LHCN-M2 (cell line): ENCODE measurements at places on chromosomes 16 and 17. TPM values are rescaled to one million over a fixed set of nuclear protein-coding genes. Genes with fewer than 3 reads are reported as not detected.

Gene GNAO1
- under 0.01 TPM in 1 of 2 replicates, not detected in the other for total RNA-seq

Gene FBXO39
- not detected in 2 replicates for total RNA-seq

DNA sequence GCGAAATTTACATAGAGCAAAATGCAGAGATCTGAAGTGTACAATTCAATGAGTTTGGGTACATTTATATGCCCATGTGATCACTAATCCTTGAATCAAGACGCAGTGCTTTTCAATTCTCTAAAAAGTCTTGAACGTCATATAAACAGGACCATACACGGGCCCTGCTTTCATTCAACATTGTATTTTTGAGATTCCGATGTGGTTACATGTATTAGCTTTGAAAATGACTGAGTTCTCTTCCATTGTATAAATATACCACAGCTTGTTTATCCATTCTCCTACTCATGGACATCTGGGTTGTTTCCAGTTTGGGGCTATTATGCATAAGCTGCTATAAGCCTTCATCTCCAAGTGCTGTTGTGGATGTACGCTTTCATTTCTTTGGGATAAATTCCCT, 45.5 kb downstream of the ZCCHC14 start:
- no peak for DNase-seq

- DNase-seq: no peak
Measured at GRCh38 chr16:82027629-82028064, 7.4 kb upstream of the HSD17B2 start.

DNA sequence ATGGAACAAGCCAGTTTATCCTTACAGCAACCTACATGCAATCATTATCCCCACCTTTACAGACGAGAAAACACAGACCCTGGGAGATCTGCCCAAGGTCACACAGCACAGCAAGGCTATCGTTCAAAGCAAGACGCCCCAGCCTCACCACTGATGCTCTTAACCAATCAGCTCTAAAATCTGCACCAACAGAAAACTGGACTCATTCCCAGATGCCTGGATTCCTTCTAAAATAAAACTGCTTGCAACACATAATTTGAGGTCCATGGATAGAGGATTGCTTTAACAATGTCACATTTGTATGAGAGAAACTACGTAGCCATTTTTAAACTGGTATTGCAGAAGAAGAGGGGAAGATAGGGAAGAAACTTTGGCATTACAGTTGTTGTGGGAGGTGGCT, 6.8 kb downstream of the COTL1 start:
- no peak for DNase-seq

DNA sequence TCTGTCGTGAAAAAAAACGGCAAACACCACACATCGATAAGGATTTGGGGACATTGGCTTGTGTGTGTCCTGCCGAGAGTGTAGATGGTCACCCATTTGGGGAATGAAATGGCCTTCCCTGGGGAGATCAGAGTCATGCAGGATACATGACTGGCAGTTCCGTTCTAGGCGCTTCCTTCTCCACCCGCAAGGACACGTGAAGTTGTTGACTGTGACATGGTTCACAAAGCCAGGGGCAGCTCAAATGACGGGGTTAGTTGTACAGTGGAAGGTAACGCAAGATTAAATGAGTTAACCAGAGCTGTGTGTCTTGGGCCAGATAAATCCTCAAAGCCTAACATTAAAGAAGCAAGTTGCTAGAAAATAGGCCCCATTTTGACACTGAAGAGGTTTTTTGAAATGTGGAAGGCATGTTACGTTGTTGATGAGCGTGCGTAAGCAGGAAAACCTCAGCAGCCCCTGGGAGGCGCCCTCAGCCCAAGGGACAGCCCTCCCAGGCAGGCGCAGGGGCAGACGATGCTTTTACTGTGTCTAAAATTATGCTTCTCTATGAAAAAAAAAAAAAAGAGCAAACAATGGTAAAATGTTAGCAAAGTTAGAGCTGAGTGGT, 35.9 kb upstream of the CHMP6 start:
- no peak for DNase-seq

GRCh38 chr16:56330476-56330875, 94.9 kb downstream of the AMFR start:
- DNase-seq: no peak

- no peak for DNase-seq
Measured at GRCh38 chr16:11409398-11409797, 64.1 kb downstream of the RMI2 start.
